ENCODE measurements at places on chromosomes 2 and 18.

DNA sequence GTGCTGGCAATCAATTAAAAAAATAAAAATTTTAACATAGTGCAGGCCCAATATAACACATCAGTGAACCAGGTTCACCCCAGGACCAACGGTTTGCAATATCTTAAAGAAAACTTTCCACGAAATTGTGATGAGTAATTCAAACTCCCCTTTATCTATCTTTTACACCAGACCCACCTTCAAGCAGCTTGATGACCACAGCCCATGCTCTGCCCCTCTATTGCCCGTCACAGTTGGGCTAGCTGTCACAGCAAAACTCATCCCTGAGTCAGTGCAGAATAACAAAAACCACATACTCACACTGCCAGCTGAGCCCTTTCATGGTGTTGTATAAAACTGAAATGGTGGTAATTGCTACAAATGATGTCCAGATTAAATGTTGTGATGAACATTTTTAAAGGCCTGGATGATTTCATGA is 112.5 kb upstream of the CREB1 start:
- DNase-seq, result no peak

- DNase-seq, result no peak
Observed at GRCh38 chr2:199810422-199811171, 40.4 kb downstream of the FTCDNL1 start.

- DNase-seq, result no peak
Observed at GRCh38 chr2:241088376-241088775, 13.7 kb downstream of the MTERF4 start.

DNA sequence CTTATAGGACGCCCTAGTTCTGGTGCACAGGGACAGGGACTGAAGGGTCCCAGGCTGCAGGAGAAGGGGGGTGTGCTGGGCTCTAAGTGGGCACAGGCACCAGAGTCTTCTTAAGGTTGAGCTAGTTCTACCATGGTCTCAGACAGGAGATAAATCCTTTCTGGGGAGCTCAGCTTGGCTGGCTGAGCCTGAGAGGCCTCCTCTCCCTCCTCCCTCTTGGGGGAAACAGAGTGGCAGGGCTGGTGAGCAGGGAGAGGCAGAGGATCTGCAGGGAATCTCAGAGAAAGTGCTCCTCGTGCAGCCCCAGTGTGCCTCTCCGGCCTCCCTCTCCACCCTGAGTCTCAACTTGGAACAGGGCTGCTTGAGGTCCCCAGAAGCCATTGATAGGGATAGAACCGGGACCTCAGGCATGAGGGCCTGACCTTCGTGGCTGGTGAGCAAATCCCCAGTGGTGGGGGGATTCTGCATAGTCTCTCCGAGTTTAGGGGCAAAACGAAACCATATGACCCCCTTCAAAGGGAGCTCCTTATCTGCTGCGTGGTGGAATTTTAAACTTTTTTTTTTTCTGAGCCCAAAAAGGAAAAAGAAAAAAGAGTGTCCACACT is 2.0 kb downstream of the GDF7 start:
- no peak for DNase-seq

DNA sequence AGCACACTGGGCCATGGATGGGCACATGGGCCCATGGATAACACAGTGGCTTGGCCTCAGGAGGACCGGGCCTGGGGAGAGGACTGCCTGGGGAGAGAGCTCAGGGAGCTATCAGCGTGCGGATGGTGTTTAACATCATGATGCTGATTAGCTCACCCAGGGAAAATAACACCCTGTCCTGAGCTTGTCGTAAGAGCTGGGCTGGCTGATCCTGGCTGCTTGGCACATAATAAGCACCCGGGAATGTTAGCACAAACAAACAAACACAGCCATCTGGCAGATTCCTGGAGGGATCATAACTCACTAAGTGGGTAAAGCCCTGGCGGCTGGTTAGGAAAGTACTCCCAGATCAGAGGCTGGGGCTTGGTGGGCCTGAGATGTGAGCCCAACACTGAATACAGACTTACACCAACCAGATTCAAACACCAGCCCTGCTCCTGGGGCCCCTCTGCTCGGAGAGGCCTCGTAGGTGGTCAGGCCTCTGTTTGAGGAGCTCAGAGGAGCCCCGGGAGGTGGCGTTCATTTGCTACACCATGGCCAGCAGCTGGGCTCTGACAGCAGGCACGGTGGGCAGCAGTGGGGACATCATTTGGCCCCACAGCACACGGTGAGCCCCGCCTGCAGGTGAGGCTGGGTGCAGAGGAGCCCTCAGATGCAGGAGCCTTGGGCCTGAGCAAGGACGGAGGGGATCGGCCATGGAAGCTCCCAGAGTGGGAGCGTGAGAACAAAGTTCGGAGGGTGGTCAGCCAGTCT is 193.4 kb upstream of the HDAC4 start:
- DNase-seq, result no peak

DNA sequence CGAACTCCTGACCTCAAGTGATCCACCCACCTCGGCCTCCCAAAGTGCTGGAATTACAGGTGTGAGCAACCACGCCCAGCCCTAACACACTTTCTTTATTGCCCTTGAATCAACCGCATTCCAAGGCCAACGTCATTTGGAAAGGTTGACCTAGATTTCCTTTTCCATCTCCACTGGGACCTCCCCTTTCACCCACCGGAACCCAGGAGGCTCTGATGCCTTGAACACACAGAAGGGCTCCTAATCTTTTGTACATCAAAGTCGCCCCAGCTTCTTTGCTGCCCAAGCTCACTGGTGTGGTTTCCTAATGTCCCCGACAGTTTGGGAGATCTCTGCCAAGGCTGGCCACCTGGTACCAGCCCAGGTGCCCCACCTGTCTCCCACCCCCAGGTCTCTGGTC is 46.2 kb upstream of the CAB39 start:
- DNase-seq, result no peak

DNA sequence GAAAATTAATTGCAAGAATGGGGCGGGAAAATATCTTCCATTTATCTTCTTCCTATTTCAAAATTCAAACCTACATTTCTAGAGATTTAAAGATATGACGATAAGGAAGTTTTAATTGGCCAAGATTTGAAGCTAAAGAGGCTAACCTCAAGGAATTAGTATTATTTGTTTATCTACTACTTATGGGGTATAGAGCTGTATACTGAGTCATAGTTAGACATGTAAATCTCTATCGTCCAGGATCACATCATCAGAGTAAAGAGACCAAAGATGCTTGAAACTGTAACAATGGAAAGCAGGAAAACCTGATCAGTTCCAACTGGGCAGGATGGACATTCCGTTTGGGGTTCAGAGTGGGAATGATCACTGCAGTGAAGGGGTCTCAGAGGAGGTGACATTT is 95.2 kb upstream of the KLF7 start:
- no peak for DNase-seq

DNA sequence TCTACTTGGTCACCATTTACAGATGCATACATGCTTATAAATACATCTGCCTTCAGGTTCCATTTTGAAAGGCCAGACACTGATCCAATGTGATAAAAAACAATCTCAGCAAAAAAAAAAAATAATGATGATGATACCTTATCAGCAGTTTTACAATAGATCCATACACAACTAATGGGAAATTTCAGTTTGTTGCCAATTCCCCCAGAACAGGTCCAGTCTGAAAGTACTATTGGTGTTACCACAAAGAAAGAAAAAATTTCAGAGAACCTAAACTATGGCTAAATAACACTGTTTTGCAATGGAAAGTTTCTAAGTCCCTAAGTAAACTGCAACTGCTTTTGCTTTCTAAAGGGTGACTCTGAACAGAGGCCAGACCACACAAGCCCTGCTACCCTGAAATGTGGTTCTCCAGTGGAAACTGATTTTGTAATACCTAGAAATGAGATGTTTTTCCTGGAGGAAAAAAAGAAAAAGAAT is 54.1 kb downstream of the LPIN2 start:
- no peak for DNase-seq

- no peak for DNase-seq
Observed at GRCh38 chr2:14826518-14826917, 194.0 kb downstream of the LRATD1 start.

DNA sequence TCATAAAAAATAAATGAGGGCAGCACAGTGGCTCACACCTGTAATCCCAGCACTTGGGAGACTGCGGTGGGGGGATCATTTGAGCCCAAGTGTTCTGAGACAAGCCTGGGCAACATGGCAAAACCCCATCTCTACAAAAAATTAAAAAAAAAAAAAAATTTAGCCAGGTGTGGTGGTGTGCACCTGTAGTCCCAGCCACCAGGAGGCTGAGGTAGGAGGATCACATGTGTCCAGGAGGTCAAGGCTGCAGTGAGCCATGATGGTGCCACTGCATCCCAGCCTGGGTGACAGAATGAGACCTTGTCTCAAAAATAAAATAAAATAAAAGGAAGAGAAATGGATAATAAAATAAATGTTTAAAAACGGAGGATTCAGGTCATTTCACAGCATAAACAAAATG is 113.5 kb downstream of the ATAD2B start:
- DNase-seq, result no peak

DNA sequence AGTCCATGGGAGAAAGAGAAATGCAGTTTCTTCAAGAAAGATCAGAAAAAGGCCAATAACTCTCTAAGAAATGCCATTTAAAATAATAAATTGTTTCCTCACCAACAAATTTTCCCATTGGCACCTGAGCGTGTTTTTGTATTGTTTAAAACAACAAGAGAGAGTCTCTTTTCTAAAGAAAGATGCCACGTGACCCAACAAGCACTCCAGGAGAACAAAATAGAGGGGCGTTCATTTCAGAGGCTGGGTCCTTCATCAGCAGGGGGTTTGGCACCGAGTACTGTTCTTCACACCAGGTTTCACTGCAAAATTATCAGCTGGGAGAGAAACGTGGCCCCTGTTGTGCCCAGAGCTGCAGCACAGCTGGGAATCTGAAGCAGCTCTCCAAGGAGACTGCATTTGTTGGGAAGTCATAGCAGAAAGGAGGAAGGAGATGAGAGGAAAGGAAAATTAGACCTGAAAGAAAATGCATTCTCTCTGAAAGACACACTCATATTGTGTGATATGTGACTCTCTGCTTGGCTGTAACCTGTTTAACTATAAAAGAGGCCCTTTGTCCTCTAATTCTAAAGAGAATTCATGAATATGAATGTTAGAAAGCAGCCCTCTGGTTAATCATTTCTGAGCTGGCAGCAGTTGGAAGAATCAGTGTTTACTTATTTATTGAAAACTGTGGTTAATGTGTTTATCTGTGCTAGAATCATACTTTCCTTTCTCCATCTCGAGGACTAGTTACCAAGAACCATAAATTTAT is 205.3 kb upstream of the CDH20 start:
- DNase-seq, result no peak

DNA sequence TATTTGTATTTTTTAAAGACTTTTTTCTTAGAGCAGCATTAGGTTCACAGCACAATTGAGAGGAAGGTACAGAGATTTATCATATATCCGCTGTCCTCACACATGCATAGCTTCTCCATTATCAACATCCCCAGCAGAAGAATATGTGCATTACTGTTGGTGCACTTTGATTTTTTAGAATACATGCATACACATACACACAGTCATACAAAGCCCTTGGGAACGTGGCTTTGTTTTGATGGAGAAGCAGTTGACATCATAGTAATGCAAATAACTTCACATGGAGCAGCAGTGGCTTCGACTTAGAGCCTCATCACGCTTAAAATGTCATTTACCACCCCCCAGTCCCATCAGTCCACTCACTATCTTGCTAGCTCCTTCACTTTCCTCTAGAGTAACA is 26.5 kb downstream of the CYP26B1 start:
- DNase-seq, result no peak

DNA sequence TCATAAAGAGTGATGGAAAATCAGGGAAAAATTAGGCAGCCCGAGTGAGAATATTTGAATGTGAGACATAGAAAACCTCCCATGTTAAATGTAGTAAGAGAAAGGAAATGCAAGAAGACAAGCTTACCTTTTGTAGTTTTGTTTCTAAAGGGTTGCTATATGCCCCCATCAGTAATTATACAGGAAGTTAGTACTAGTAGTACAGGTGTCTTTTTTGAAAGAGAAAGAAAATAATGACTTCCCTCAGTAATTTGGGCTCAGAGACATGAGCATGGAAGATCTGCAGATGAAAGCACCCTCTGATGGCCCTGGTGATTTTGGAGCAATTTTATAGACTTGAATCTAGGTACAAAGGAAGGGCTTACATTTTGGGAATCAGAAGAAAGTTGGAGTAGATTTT is 80.8 kb downstream of the RHBDD1 start:
- no peak for DNase-seq

DNA sequence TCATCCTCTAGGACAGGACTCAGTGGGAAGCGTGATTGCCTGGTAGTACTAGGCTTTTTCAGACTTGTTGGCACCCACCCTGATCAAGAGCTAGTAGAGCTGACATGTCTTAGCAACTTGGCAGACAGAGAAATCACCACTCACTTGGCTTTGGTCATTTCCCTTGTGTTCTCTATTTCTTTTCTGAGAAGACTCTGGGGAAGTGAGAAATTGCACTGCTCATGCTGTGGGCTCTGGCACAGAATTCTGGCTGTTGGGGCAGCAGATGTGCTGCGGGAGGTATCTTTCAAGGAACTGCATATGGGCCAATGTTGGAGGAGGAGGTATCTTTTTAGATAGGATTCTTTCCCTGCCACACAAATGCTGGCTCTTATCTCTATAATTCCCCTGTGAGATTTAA is 529.1 kb upstream of the MEX3C start:
- DNase-seq, result no peak

GRCh38 chr2:229446350-229446749 is 175.3 kb upstream of the PID1 start:
- DNase-seq, result no peak

- DNase-seq, result no peak
Observed at GRCh38 chr18:62852851-62853250, 137.5 kb downstream of the PHLPP1 start.

GRCh38 chr2:236602678-236603077 is 33.1 kb downstream of the ACKR3 start:
- DNase-seq, result no peak

DNA sequence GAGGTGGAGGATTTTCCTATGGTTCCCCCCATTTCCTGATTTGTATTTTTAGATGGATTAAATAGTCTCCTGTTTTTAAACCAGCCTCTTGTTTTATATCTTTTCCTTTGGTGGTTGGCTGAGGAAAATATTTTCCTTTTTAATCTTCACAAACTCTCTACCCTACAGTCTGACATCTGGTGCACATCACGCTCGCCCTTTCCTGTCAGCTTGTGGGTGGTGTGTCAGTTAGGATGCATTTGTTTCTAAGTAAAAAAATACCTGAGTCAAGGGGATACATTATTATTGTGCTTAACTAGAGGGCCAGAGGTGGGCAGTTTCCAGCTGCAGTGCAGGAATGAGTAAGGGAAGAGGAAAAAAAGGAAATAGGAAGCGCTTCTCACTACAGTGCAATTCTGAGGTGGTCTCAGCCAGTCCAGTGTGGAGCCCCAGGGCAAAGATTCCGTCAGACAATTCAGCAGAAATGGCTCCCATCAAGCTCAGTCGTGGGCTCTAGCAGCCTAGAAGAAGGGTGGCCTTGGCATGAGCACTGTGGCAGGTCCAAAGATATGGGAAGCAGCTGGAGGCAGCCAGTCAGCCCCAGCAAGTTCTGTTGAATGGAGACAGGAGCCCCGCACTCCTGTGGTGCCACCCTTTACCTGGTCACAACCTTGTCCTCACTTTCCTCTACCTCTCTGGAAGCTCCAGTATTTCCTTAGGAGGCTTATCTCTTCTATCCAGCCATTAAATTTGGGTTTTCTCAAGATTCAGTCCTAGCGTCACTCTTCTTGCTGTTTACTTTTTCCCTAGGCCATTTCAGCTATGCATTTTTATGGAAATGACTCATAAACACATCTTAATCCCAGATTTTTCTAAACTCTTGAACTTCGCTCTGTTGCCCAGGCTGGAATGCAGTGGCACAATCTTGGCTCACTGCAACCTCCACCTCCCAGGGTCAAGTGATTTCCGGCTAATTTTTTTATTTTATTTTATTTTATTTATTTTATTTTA is 18.5 kb downstream of the SFTPB start:
- no peak for DNase-seq
